GM23338 (cell line): ENCODE measurements at places on chromosomes 6 and 20. TPM values are rescaled to one million over a fixed set of nuclear protein-coding genes. Genes with fewer than 3 reads are reported as not detected.

The SCGN gene
- total RNA-seq: not detected in 2 replicates

The CDSN gene
- 0.07 TPM in 1 of 2 replicates, not detected in the other for total RNA-seq

The C20orf202 gene
- not detected in 2 replicates for total RNA-seq

The EBF4 gene
- total RNA-seq: 0.50 and 0.66 TPM in 2 replicates

The TSPO2 gene
- not detected in 2 replicates for total RNA-seq

The KCNB1 gene
- 0.28 and 0.50 TPM in 2 replicates for total RNA-seq

The PNPLA1 gene
- total RNA-seq: not detected in 2 replicates

The HLA-G gene
- total RNA-seq: 1.5 and 2.8 TPM in 2 replicates
